ENCODE measurements at places on chromosomes 7 and 10. TPM values are rescaled to one million over a fixed set of nuclear protein-coding genes. Genes with fewer than 3 reads are reported as not detected.

Gene TMEM236
- total RNA-seq, result under 0.01 TPM

Gene VIPR2
- under 0.01 TPM for total RNA-seq

Gene MKX
- total RNA-seq, result 0.83 TPM

Gene GIMAP5
- total RNA-seq, result not detected

Gene ATG9B
- under 0.01 TPM for total RNA-seq

Gene IL2RA
- total RNA-seq, result not detected

Gene RAB11FIP2
- total RNA-seq, result 20.5 TPM

Gene DKK1
- 71.0 TPM for total RNA-seq

Gene EEF1AKMT2
- total RNA-seq, result 16.0 TPM

Gene PGAM2
- total RNA-seq, result 0.17 TPM

Gene PNLIPRP1
- not detected for total RNA-seq

Gene ITGB1
- 3,248 TPM for total RNA-seq

Gene BLNK
- total RNA-seq, result not detected

Gene SEPTIN14
- total RNA-seq, result not detected

Gene OR9A2
- not detected for total RNA-seq

Gene RAB18
- 40.7 TPM for total RNA-seq

Gene NUTM2D
- total RNA-seq, result 2.2 TPM

Gene FKBP6
- not detected for total RNA-seq

Gene TRAPPC14
- total RNA-seq, result 4.8 TPM

Gene EMX2
- not detected for total RNA-seq

Gene NUTM2A
- total RNA-seq, result 2.3 TPM

Gene SFMBT2
- total RNA-seq, result 5.2 TPM

Gene CDK14
- total RNA-seq, result 68.5 TPM

Gene ELAPOR2
- 4.2 TPM for total RNA-seq

Gene LDB3
- not detected for total RNA-seq

Gene ZPBP
- total RNA-seq, result not detected

Gene OIT3
- total RNA-seq, result 0.17 TPM

Gene CDHR3
- total RNA-seq, result 12.9 TPM

Gene GCC1
- 25.6 TPM for total RNA-seq

Gene PILRA
- 0.15 TPM for total RNA-seq

Gene ADCYAP1R1
- total RNA-seq, result not detected

Gene METTL27
- total RNA-seq, result 36.6 TPM

Gene FOXK1
- 29.5 TPM for total RNA-seq

Gene CYP51A1
- total RNA-seq, result 232 TPM

Gene SMKR1
- not detected for total RNA-seq

Gene IKZF1
- not detected for total RNA-seq

Gene STEAP1
- total RNA-seq, result 63.1 TPM

Gene ADIRF
- 195 TPM for total RNA-seq

Gene BAIAP2L1
- total RNA-seq, result 1.3 TPM

Gene SLC13A1
- not detected for total RNA-seq

Gene FOXP2
- total RNA-seq, result 10.9 TPM

Gene ARHGEF35
- total RNA-seq, result 2.8 TPM

Gene XRCC2
- total RNA-seq, result 2.6 TPM

Gene NUP205
- 61.7 TPM for total RNA-seq

Gene CALCR
- not detected for total RNA-seq

Gene PRKG1
- total RNA-seq, result 50.4 TPM

All from smooth muscle cell of trachea (primary cell).